ENCODE measurements at places on chromosomes 1 and 21.

DNA sequence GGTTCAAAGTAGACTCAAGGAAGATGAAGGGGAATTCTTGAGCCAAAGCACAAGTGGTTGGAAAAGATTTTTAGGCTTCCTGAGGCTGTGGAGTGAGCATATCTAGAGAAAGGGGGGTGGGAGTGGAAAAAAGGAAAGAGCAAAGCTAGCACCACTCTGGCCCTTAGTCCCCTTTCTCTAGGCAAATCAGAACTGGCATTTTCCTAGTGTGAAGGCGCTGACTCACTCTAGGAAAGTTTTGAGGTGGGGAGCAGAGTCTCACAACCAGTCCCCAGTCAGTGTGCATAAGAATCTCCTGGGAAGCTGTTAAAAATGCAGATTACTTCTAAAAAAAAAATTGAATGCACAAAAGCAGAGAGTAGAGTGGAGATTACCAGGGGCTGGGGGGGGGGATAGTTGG, 3.4 kb upstream of the GPR89B start:
- DNase-seq: no peak

GRCh38 chr1:106038260-106038659, 1018.2 kb upstream of the PRMT6 start:
- no peak for DNase-seq

DNA sequence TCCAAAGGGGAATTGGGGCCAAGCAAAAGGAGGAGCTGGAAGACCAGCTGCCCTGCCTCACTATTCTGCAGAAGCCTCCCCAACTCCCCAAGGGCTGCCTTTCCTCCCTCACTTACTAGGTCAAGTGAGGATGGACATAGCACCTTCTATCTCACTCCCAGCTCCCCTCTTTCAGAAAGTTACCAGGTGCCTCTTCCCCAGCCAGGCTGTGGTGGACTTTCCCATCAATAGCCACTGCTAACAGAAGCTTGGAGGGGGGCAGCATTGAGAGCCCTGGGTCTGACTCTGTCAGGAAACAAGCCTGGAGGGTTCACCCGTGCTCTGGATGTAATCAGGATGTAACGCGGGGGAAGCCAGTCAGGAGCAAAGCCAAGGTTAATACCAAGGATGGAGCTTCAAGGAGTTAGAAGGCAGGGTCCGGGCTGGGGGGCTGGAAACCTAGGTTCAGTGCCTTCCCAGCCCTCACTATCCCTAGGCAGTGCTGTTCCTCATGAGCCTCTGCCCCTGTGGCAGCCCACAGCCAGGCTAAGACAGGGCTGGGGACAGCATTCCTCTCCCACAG, 127.8 kb upstream of the NGF start:
- no peak for DNase-seq

DNA sequence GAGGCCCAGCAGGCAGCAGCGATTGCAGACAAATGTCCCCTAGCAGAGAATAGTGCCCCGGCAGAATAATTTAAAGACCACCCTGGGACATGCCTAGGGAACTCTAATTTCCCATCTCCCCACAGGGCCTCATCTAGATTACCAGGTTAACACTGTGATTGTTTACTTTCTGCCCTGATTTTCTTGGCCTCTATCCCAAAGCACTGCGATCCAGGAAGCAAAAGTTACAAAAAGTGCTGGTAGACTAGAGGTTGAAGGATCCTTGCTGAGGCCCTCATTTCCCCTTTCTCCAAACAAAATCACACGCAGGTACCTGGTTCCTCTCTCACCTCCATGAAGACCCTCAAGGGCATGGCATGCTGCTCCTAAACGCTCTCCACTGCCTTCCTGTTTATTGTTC, 229.7 kb downstream of the C1orf94 start:
- DNase-seq: no peak

DNA sequence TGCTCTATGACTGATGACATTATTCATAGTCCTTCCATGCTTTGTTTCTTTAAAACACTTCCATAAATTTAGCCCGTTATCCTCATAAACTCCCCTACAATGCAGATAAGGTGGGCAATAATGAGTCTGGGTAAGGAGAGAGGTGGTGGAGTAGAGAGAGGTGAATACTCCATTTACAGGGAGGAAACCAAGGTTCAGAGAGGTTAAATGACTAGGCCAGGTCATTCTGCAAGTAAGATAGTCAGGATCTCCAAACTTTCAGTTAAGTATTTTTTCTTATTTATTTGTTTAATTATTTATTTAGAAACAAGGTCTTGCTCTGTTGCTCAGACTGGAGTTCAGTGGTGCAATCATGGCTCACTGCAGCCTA, 26.1 kb downstream of the PAFAH2 start:
- no peak for DNase-seq

DNA sequence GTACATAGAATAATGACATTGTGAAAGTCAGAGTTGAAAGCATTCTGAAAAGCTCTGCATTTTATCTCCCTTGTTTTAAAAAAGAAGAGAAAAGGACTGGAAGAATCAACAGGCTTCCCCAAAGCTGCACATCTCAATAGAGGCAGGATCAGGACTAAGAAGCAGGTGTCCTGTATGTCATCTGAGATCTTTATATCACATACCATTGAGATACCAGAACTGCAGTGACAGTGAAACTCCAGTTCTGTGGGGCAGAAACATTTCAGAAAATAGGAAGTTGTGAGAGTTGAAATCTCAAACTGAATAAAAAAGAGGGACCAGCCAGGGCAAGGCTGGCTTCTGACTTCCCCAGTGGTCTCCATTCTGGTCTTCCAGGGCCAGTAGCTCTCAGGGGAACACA, 33.0 kb upstream of the SH2D1B start:
- DNase-seq: no peak

DNA sequence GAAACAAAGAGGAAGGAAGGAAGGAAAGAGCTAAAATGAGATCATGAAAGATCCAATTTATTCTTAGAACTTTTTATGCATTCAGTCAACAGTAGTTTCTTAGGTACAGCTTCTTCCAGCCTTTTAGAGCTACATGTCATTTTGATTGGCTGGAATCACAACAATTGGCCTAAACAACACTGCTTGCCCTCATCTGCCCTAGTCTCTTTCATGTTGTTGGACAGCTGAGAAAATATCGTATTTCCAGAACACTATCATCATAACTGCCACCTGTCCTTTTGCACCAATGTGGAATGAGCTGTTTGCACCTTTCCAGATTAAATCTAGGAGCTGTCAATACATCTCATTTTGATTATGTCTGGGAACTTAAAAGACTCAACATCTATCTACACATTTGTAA, 161.7 kb downstream of the TGFBR3 start:
- no peak for DNase-seq

DNA sequence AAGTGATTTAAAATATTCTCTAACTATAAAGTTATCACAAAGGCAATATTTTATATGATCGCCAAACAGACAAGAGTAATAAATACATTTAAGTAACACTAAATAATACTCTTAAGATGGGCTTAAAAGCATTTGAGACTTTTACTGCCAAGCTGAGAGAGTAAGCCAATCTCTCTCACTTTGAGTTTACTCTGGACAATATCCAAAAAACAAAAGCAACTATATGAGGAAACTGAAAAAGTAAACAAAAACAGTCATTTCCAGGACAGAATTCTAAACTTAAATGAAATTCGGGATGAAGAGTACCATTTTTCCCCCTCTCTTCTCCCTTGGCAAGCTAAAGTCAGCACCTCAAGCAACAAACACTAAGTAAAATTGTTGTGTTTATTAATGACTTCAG, 173.2 kb downstream of the COP1 start:
- no peak for DNase-seq

DNA sequence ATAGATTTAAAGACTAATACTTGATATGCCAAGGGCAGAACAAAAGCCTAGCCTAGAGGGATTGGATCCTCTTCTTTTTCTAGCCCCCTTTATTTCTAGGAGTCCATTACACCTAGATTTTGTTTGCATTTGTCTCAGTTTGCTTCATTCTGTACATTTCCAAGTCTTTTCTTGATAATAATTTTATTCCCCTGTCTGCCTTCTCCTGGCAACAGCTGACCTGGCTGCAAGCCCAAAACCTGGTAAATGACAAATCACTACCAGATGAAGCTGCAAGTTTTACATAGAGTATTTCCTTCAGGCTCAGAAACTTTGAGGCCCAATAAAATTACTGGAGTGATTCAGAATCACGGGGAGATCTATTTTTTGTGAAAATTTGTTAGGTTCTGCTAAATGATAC, 36.5 kb upstream of the LHX8 start:
- DNase-seq: no peak
